Thymus (tissue), 14 donors: ENCODE measurements at places on chromosomes 7 and 10.

- no peaks in the 10 kb centered on the region for H3K36me3 ChIP-seq
- no peaks in the 10 kb centered on the region for H3K4me1 ChIP-seq
- no peak for DNase-seq
- no peak overlapping the region for H3K27ac ChIP-seq
- no peaks in the 10 kb centered on the region for H3K27me3 ChIP-seq
Measured at GRCh38 chr7:66409493-66409892, 204.4 kb downstream of the TPST1 start.

GRCh38 chr7:46296526-46296925 is 375.5 kb upstream of the IGFBP3 start:
- no peak for DNase-seq
- no peaks in the 10 kb centered on the region for H3K4me1 ChIP-seq
- H3K27me3 ChIP-seq: no peaks in the 10 kb centered on the region
- no peak overlapping the region for H3K4me3 ChIP-seq
- H3K36me3 ChIP-seq: no peaks in the 10 kb centered on the region

GRCh38 chr10:131638880-131639278 is 261.9 kb upstream of the PPP2R2D start:
- H3K4me3 ChIP-seq: no peak overlapping the region
- DNase-seq: no peak
- H3K27me3 ChIP-seq: no peaks in the 10 kb centered on the region
- H3K36me3 ChIP-seq: no peaks in the 10 kb centered on the region
- no peak overlapping the region for H3K27ac ChIP-seq

GRCh38 chr10:19713800-19714525 is 102.3 kb upstream of the PLXDC2 start:
- DNase-seq: no peak
- H3K4me3 ChIP-seq: no peak overlapping the region
- H3K4me1 ChIP-seq: no peaks in the 10 kb centered on the region
- no peaks in the 10 kb centered on the region for H3K36me3 ChIP-seq

DNA sequence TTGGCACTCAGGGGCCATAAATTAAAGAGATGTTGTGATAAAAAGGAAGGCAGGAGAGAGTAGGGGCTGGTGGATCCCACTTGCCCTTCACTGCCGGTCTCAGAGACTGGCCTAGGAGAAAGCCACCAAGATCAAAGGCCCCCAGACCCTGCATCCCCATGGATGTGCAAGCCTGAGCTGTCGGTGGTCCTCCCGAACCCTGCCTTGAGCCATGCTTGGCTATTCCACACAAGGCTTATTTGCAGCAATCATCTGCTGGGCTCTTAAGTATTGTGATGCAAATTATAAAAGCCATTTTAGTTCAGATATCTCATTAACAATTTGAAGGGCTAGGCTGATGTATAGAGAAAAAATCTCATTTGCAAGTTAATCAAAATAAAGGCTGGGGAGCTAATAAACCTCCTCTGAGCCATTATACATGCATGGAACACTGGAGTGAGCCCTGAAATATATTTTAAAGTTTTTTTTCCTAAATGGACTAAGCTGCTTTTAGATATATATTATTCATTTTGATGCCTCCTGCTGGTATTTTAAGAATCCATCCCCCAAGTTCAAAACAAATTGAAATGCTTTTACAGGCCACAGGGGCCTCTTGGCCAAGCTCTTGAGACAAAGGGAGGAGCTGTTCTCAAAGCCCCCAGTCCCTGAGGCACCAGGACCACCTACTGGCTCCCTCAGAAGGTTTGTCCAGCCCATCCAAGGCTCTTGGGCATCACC is 28.1 kb downstream of the OAT start:
- no peaks in the 10 kb centered on the region for H3K36me3 ChIP-seq
- DNase-seq: no peak
- H3K27ac ChIP-seq: no peak overlapping the region
- no peaks in the 10 kb centered on the region for H3K27me3 ChIP-seq

- no peaks in the 10 kb centered on the region for H3K36me3 ChIP-seq
- no peak overlapping the region for H3K4me3 ChIP-seq
- no peaks in the 10 kb centered on the region for H3K27me3 ChIP-seq
- no peak for DNase-seq
- H3K27ac ChIP-seq: no peak overlapping the region
- no peaks in the 10 kb centered on the region for H3K4me1 ChIP-seq
Measured at GRCh38 chr10:127919418-127920271, 12.7 kb downstream of the PTPRE start.

- no peaks in the 10 kb centered on the region for H3K4me1 ChIP-seq
- DNase-seq: no peak
- H3K27me3 ChIP-seq: no peaks in the 10 kb centered on the region
- H3K4me3 ChIP-seq: no peak overlapping the region
- no peaks in the 10 kb centered on the region for H3K36me3 ChIP-seq
- H3K27ac ChIP-seq: no peak overlapping the region
Measured at GRCh38 chr7:140594131-140594691, 46.4 kb downstream of the DENND2A start.

DNA sequence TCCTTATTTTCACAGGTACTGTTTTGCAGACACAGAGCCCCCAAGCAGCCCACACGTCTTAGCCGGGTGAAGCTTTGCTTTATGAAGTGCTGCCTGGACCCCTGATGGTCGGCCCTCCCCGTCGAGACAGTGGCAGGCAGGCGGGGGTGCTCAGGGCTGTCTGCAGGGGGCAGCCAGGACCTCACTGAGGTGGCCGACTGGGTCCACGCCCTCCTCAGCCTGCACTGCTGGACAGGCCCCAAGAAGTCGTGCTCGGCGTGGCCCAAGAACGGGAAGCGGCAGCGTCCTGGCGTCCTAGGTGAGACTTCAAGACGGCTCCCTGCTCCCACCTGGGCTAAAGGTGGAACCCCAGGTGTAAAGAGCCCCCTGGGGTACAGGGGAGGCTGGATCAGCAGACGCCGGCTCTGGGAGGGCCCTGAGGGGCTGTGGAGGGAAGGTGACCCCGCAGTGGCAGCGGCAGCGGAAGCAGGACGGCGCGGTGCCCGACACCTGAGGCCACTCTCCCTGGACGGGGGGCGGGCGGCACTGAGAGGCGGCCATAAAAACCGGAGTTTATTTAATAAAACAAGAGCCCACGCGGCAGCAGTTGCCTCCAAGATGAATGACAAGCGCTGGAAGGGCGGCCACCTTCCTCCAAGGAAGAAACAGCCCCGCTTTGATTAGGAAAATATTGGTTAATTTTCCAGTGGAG is 179.4 kb downstream of the ELFN1 start:
- H3K27me3 ChIP-seq: no peaks in the 10 kb centered on the region
- no peak for DNase-seq
- H3K27ac ChIP-seq: no peak overlapping the region
- peaks cover under 1% of the 10 kb centered on the region for H3K4me1 ChIP-seq
- no peak overlapping the region for H3K4me3 ChIP-seq

GRCh38 chr10:67107670-67108069 is 181.8 kb downstream of the LRRTM3 start:
- H3K4me3 ChIP-seq: no peak overlapping the region
- no peak for DNase-seq
- no peaks in the 10 kb centered on the region for H3K27me3 ChIP-seq
- no peak overlapping the region for H3K27ac ChIP-seq

GRCh38 chr7:95472581-95473161 is 13.1 kb upstream of the ASB4 start:
- no peaks in the 10 kb centered on the region for H3K36me3 ChIP-seq
- H3K27ac ChIP-seq: no peak overlapping the region
- no peak for DNase-seq

DNA sequence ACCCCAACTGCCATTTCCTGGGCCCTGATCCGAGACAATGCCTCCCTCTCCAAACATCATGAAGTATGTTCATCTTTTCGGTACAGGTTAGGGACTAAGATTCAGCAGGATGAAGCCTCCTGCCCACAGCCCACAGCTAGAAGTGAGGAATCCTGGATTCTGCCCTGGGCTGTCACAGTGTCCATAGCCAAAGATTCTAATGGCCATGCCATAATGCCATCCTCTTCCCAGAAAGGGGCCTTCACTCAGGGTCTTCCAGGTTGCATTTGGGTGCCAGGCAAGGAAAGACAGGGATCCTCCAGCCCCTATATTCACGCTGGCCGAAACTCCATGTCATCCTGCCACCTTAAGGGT is 15.7 kb upstream of the ZMIZ1 start:
- no peak overlapping the region for H3K4me3 ChIP-seq
- DNase-seq: no peak
- H3K36me3 ChIP-seq: no peaks in the 10 kb centered on the region
- peaks cover 23% of the 10 kb centered on the region for H3K4me1 ChIP-seq
- H3K27me3 ChIP-seq: no peaks in the 10 kb centered on the region

GRCh38 chr10:58771863-58772262 is 259.2 kb downstream of the BICC1 start:
- no peaks in the 10 kb centered on the region for H3K4me1 ChIP-seq
- H3K36me3 ChIP-seq: no peaks in the 10 kb centered on the region
- H3K27me3 ChIP-seq: no peaks in the 10 kb centered on the region
- no peak overlapping the region for H3K4me3 ChIP-seq
- no peak for DNase-seq

DNA sequence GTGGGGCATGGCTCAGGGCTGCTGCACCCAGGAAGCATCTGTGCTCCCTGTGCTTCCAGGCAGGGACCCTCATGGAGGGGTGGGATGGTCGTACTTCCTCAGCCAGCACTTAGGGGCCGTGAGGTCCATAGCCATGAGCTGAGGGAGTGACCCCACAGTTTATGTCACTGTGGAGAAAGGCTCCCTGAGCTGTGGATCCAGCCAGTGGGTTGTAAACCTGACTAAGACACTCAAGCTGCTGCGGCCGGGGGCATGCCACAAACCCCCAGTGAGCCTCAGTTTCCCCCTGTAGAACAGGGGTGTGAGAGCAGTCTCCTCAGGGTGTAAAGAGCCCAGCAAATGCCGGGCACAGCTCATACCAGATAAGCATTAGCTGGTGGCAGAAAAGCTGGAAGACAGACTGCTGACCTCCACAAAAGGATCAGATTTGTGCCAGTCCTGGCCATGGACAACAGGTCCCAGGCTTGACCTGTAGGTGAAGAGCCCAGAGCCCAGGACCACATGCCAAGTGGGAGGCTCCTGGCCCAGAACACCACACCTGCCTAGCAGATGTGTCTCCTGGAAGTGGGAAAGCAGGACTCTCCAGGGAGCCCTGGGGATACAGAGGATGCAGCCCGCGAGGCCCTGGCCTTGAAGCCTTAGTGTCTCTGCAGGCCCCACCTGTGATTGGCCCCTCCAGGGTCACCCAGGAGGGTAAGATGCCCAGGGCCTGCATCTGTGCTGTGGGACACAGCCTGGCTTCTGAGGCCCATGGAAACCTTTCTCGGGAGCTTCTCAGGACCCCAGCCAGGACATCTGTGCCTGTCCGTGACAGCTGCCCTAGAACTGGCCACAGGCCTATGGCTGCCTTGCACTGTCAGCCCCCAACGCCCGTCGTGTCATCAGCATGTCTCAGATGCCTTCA is 78.1 kb upstream of the RET start:
- no peak overlapping the region for H3K27ac ChIP-seq
- no peaks in the 10 kb centered on the region for H3K36me3 ChIP-seq
- H3K27me3 ChIP-seq: no peaks in the 10 kb centered on the region
- DNase-seq: no peak
- no peaks in the 10 kb centered on the region for H3K4me1 ChIP-seq

DNA sequence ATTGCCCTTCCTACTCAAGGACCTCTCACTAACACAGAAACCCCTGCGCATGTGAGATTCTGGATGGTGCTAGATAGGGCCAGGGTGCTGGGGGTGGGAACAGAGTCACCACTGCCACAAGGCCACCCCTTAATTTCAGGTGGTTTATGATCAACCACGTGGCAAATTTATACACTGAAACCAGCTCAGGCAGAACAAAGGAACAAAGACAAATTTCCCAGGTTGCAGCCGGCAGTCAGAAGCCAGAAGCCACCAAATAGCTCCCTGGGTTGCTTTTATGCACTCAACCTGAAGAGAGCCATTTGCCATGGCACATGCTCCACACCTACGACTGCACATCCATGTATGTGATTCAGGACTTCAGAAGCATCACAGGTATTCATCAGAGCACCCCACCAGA is 2.5 kb downstream of the VOPP1 start:
- peaks cover 5% of the 10 kb centered on the region for H3K27me3 ChIP-seq
- no peak for DNase-seq
- peaks cover 53% of the 10 kb centered on the region for H3K4me1 ChIP-seq
- H3K36me3 ChIP-seq: no peaks in the 10 kb centered on the region
- H3K27ac ChIP-seq: no peak overlapping the region

DNA sequence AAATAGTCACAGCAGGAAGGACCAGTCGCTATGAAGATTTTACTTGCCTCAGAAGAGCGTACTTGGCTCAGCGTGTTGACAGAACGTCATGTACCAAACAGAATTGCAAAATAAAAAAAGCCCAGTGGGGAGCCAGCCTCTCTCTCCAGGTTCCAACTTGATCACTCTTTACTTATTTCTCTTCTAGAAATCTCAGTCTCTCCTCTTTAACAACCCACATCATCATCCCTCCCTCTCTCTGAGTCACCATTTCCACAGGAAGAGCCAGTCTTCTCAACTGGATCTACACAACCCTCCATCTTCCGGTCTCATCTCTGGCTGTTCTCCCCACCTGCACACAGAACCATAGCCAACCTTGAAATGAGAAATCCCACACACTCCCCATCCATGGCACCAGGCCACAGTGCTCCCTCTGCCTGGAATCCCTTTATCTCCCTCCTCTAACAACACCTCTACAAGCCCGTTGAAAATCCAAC is 718.3 kb downstream of the GRID1 start:
- H3K36me3 ChIP-seq: no peaks in the 10 kb centered on the region
- no peaks in the 10 kb centered on the region for H3K27me3 ChIP-seq
- peaks cover 5% of the 10 kb centered on the region for H3K4me1 ChIP-seq

DNA sequence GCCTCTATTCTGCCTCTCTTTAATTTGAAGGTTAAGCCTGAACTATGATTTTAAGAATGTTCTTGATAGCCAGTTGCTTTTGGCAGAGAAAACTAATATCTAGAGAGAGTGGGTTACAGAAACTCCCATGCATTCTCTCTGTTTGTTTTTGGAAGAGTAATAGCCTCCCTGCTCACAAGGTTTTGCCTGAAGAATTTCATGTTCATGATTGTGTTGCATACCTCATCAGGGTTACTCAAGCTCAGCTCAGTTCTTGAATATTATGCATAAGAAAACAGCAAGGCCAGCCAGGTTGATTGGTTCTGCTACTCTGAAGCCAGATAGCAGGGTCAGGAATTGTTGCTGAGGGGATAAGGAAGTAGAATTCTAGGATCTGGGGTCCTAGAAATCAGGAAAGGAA is 137.4 kb downstream of the MDFIC start:
- H3K4me1 ChIP-seq: no peaks in the 10 kb centered on the region
- DNase-seq: no peak
- no peak overlapping the region for H3K27ac ChIP-seq
